SW 1271 (cell line): ENCODE measurements at places on chromosomes 4 and X.
A peak's percentile ranks its signal among the peaks of the same experiment; 100 is the strongest.

- DNase-seq: no peak
These were observed 64.9 kb downstream of the CD99L2 start for GRCh38 chrX:150833454-150834056.

DNA sequence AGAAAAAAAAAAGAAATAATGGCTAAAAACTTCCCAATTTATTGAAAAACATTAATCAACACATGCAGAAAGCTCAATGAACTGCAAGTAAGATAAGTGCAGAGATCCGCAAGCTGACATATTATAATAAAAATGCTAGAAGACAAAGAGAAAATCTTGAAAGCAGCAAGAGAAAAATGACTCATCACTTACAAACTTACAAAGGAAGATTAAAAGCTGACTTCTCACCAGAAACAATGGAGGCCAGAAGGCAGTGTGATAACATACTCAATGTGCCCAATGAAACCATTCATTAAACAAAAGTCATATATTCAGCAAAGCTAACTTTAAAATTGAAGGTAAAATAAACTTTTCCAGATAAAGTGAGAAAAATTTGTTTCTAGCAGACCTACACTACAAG is 7.3 kb upstream of the BRWD3 start:
- DNase-seq: no peak

GRCh38 chr4:8493484-8493883 is 52.9 kb downstream of the TRMT44 start:
- DNase-seq: no peak

- no peak for DNase-seq
These were observed 130.1 kb downstream of the PDE5A start for GRCh38 chr4:119498527-119498926.

- DNase-seq: peak; percentile 16
These were observed 41.9 kb downstream of the WDR1 start for GRCh38 chr4:10074767-10075105.
